Transverse colon (tissue), 4 donors: ENCODE measurements at places on chromosomes 5 and 9. TPM values are rescaled to one million over a fixed set of nuclear protein-coding genes. Genes with fewer than 3 reads are reported as not detected.

Gene ARL10
- 3.4 TPM for total RNA-seq

- peak; percentile 16 for DNase-seq
These were observed 8.7 kb upstream of the GFRA3 start for GRCh38 chr5:138282920-138283742.

Gene HTR4
- 17.6 TPM for total RNA-seq

GRCh38 chr5:72523960-72524582, 16.9 kb upstream of the ZNF366 start:
- DNase-seq, result no peak

GRCh38 chr5:159873680-159874079, 42.6 kb upstream of the ADRA1B start:
- no peak for DNase-seq

DNA sequence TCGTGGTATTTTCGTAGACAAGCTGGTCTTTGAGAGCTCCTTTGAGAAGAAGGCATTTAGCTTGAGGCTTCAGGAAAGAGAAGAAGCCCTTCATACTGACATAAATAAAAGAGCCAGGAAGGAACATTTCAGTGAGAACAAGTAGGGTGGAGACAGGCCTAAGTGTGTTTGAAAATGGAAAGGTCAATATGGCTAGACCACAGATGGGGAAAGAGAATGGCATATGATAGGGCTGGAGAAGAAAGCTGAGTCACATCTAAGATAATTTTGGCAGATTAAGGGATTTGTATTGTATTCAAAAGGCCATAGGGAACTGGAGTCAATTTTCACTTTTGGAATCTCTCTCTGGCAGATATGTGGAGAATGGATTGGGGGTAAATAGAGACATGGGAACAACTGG, 374.9 kb downstream of the TMEM38B start:
- no peak for DNase-seq

DNA sequence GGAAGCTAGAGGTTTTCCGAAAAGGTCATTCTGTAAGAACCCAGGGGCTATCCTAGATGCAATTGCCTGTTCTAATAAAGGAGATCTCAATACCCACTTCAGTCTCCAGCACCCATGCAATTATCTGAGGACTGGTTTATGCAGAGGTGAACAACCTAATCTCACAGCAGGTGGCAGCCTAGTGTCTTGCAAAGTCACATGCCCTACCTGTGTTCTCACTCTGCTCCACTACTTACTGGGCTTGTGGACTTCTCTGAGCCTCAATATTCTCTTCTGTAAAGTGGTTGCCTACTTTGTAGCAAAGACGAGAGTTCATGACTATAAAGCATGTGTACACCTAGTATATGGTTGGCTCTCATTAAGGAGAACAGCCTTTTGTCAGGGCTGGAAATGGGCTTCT, 21.0 kb upstream of the ALDH1B1 start:
- DNase-seq, result peak; percentile 58

Gene CDHR2
- 15.5 TPM for total RNA-seq

Gene ATP6V1G1
- 144 TPM for total RNA-seq

Gene SPINK6
- total RNA-seq, result not detected

DNA sequence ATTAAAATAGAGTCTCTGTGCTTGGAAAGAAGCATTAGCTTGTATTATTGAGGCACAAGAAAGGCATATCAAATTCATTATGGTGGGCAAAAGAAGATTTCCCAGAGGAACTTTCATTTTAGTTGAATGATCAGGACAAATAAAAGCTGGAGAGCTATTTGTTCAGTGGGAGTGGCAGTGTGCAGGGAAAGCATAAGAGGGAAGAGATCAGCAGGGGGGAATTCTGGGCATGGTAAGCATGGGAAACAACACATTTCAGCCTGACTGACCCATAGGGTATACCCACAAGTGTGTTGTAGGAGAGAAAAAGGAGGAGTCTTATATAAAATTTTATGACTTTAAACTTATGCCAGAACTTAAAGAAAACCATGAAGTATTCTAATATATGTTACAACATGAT, 167.7 kb upstream of the RASA1 start:
- no peak for DNase-seq

DNA sequence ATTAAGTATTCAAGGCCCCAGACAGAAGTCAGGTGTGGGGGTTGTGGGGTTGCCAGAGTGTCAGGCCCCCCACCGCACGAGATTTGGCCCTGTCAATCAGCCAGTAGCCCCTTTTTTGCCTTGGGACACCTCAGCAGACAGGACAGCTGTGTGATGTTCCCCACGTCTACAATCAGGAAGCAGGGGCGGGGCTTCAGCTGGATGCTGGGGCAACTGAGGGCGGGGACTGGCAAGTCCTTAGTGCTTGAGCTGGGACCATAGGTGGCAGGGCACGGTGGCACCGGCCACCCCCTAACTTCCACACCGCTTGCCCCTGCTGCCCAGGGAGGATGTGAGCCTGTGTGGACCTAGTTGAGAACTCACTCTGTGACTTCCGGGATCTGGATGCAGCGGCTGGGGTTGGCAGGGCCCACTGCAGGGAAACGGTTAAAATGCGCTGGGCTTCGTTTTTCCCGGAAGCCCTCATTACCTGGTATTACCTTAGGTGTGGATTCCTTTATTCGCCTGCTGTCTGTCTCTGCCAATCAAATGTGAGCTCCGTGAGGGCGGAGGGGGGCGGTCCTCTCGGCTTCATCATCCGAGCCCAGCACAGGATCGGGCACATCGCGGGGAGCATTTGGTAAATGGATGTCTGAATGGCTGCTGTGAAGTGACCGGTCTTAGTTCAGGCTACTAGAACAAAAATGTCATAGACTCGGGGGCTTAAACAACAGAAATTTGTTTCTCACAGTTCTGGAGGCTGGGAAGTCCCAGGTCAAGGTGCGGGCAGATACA, 7.5 kb upstream of the GTF3C5 start:
- DNase-seq, result peak; percentile 67

Gene SHB
- 14.6 TPM for total RNA-seq

Gene FSD1L
- 6.0 TPM for total RNA-seq

Gene KCNV2
- total RNA-seq, result not detected

GRCh38 chr5:113373426-113373825, 61.4 kb downstream of the TSSK1B start:
- DNase-seq, result no peak

Gene PRPF4
- 5.0 TPM for total RNA-seq

GRCh38 chr9:19913151-19913550, 124.3 kb upstream of the SLC24A2 start:
- no peak for DNase-seq

DNA sequence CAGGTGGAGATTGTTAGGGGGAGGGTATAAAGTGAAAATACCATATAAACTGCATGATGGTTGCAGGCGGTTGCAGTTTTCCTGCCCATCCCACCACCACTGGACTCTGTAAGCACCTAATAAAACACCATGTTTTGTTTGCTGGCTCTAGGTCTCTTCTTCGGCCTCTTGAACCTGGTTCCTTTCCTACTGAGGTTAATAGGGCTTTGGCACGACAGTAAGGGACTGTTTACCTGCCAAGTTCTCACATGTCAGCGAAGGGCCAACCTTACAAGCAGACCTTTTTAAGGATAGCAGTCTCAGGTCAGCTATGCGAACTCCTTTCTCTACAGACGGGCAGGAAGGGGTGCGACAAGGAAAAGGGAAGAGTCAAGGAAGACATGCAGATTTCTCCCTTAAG, 3.4 kb upstream of the RFESD start:
- DNase-seq, result no peak
